Pancreas (tissue), 10 donors: ENCODE measurements at places on chromosomes 1 and 21. TPM values are rescaled to one million over a fixed set of nuclear protein-coding genes. Genes with fewer than 3 reads are reported as not detected.

DNA sequence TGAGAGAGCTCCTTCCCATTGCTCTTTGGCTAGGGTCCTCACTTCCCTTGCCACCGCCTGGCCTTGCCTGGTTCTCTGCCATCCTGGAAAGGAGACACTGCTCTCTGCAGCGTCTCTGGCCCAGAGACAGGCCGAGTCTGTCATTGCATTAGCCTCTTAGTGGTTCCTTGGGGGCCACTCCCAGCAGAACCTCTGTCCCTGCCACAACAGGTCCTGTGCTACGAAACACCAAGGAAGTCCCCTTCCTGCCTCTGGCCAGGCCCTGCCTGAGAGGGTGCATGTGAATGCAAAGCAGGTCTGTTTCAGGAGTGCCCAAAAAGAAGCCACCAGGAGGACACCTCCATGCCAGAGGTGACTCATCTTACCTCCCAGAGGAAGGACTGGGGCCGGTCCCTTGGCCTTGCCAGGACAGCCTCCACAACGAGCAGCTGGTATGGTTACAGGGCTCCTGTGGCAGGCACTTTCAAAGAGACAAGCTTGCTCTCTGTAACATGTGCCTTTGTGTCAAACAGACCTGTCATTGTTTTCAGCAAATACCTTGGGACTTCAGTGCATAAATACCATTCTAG lies 59.6 kb downstream of the VPS26C start:
- no peaks in the 10 kb centered on the region for H3K27me3 ChIP-seq
- H3K27ac ChIP-seq: peak overlapping the region; percentile 51
- no peaks in the 10 kb centered on the region for H3K4me1 ChIP-seq

DNA sequence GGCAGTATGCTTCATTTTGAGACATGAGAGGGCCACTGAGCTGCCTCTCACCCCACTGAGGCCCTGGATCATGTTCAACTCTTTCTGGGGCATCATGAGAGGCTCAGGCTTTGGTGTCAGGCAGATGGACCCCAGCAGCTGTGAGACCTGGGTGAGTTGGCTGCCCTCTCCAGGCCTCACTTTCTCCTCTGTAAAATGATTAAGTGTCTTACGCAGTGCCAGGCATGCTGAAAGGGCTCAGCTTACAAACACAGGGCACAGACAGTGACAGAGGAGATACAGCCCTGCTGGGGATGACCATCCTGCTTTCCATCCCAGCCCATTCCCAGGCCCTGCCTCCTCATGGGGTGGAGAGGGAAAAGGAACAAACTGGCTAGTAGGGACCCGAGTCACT lies 387.4 kb downstream of the MATN1 start:
- no peak overlapping the region for H3K27ac ChIP-seq
- H3K27me3 ChIP-seq: peaks cover 6% of the 10 kb centered on the region
- H3K4me1 ChIP-seq: no peaks in the 10 kb centered on the region
- H3K4me3 ChIP-seq: no peak overlapping the region
- DNase-seq: no peak

GRCh38 chr1:162180813-162181212 lies 111.3 kb downstream of the NOS1AP start:
- peaks cover 10% of the 10 kb centered on the region for H3K4me1 ChIP-seq
- no peak for DNase-seq
- no peaks in the 10 kb centered on the region for H3K27me3 ChIP-seq
- H3K36me3 ChIP-seq: no peaks in the 10 kb centered on the region
- H3K4me3 ChIP-seq: no peak overlapping the region

DNA sequence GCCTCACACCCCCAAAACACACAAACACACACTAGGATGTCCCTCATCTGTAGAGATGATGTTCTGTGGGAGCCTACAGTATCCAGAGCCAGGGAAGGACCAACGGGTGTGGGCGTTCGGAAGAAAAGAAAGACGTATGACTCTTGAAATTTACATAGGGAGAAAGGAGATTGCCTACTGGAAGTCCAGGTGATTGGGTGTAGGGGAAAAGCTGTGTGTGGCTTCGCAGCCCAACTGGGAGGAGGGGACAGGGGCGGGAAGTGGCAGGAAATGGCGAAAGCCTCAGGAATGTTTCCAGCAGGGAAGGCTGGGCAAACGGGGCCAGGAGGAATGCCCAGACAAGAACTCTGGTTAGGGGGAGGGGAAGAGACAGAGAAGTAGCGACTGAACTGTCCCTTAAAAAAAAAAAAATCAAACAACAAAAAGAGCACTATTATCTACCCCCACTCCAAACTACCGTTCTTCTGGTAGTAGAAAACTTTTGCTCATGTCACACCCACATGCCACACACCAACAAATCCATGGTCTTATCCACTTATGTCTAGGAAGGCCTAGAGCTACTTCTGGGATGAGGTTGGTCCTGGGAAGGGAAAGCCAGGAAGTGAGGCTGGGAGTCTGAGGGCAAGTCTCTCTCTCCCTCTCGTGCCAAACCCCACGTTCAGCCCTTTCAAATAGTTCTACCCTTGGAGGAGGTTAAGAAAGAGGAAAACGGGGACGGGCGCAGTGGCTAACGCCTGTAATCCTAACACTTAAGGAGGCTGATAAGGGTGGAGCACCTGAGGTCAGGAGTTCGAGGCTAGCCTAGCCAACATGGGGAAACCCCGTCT lies 1.8 kb upstream of the CKS1B start:
- peak; percentile 83 for DNase-seq
- H3K4me3 ChIP-seq: peak overlapping the region; percentile 73
- peak overlapping the region; percentile 90 for H3K27ac ChIP-seq

DNA sequence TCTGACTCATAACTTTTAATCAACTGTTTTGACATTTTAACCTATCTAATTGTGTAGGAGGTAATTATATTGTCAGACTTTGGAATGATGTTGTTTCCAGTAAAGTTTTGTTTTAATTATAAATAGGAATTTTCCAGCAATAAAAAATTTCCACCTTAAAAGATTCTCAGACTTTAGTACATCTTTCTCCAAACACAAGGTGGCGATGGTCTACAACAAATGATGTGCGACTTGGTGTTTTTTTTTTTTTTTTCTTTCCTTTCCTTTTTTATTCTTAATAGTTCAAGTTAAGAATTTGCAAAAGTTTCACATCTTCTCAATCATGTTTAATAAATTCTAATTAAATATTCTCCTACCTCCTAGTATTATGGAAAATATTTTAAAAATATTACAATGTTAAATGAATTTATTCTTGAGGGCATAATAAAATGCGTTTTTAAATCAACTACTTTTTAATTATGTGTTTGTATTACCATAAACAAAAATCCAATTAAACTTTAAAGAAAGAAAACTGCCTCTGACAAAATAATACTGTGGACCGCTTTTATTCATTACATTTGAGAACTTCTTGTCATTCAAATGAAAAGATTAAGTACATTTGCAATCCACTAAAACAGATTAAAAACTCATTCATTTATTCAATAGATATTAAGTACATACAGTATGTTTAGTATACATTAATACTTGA lies 4.4 kb upstream of the ADAMTS1 start:
- H3K4me1 ChIP-seq: no peaks in the 10 kb centered on the region
- no peak overlapping the region for H3K4me3 ChIP-seq
- H3K36me3 ChIP-seq: no peaks in the 10 kb centered on the region
- DNase-seq: no peak
- H3K27me3 ChIP-seq: no peaks in the 10 kb centered on the region

GRCh38 chr1:58006421-58007046 lies 540.0 kb downstream of the OMA1 start:
- H3K4me3 ChIP-seq: no peak overlapping the region
- no peaks in the 10 kb centered on the region for H3K4me1 ChIP-seq
- no peak for DNase-seq
- no peaks in the 10 kb centered on the region for H3K36me3 ChIP-seq

- no peaks in the 10 kb centered on the region for H3K4me1 ChIP-seq
- no peaks in the 10 kb centered on the region for H3K27me3 ChIP-seq
- DNase-seq: no peak
- no peak overlapping the region for H3K27ac ChIP-seq
Observed at GRCh38 chr1:79042539-79042938, 36.0 kb upstream of the ADGRL4 start.

GRCh38 chr1:116569776-116570357 lies 959 bp downstream of the CD58 start:
- H3K4me1 ChIP-seq: no peaks in the 10 kb centered on the region
- peak overlapping the region; percentile 90 for H3K4me3 ChIP-seq

- no peaks in the 10 kb centered on the region for H3K27me3 ChIP-seq
- no peak overlapping the region for H3K4me3 ChIP-seq
- no peaks in the 10 kb centered on the region for H3K4me1 ChIP-seq
- H3K27ac ChIP-seq: no peak overlapping the region
- H3K36me3 ChIP-seq: no peaks in the 10 kb centered on the region
Observed at GRCh38 chr1:191969290-191969689, 189.0 kb upstream of the RGS18 start.

GRCh38 chr1:210412240-210412639 lies 83.5 kb downstream of the HHAT start:
- DNase-seq: no peak
- no peak overlapping the region for H3K27ac ChIP-seq
- H3K4me1 ChIP-seq: no peaks in the 10 kb centered on the region
- no peaks in the 10 kb centered on the region for H3K36me3 ChIP-seq
- H3K4me3 ChIP-seq: no peak overlapping the region
- H3K27me3 ChIP-seq: no peaks in the 10 kb centered on the region

- no peaks in the 10 kb centered on the region for H3K36me3 ChIP-seq
- no peaks in the 10 kb centered on the region for H3K4me1 ChIP-seq
- DNase-seq: peak; percentile 56
- H3K4me3 ChIP-seq: no peak overlapping the region
Observed at GRCh38 chr1:2611031-2611501, 21.8 kb downstream of the MMEL1 start.

Gene ADORA1
- total RNA-seq: 19.3 TPM

Gene CD34
- 7.6 TPM for total RNA-seq

Gene RNF223
- 0.19 TPM for total RNA-seq

Gene VSIG8
- total RNA-seq: not detected
